ENCODE measurements at places on chromosomes 6 and 20. TPM values are rescaled to one million over a fixed set of nuclear protein-coding genes. Genes with fewer than 3 reads are reported as not detected.
A peak's percentile ranks its signal among the peaks of the same experiment; 100 is the strongest.

LPA gene
- total RNA-seq: not detected

ACSS1 gene
- 124 TPM for total RNA-seq

STX11 gene
- total RNA-seq: 3.0 TPM

- DNase-seq: no peak
Observed at GRCh38 chr20:36063916-36064657, 90.5 kb upstream of the EPB41L1 start.

PRL gene
- total RNA-seq: not detected

- DNase-seq: no peak
Observed at GRCh38 chr6:143356101-143356880, 94.2 kb downstream of the ADAT2 start.

STMND1 gene
- total RNA-seq: not detected

TAGAP gene
- total RNA-seq: 3.9 TPM

PLN gene
- total RNA-seq: 28.9 TPM

LRRC73 gene
- total RNA-seq: not detected

GRCh38 chr6:85865420-85866369 lies 223.0 kb upstream of the SYNCRIP start:
- no peak for DNase-seq

PDE10A gene
- 0.35 TPM for total RNA-seq

- no peak for DNase-seq
Observed at GRCh38 chr20:44572551-44573500, 9.6 kb upstream of the PKIG start.

SNX21 gene
- 94.9 TPM for total RNA-seq

DNA sequence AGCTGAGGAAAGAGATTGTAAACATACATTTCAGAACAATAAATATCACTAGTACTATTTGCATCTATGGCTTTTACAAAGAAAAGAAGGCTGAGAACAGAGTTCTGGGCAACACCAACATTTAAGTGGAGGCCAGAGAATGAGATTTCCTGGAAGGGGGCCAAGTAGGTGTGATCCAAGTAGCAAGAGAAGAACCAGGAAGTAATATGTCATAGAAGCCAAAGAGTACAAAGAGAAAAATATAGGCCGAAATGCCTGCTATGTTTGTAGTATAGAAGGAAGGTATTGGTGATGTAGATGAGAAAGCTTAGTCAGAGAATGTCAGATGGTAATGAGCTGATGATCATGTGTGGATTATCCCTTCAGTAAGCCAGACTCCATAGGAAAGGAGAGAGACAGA lies 94.5 kb downstream of the PERP start:
- DNase-seq: no peak

- no peak for DNase-seq
Observed at GRCh38 chr20:45897692-45898091, 6.6 kb downstream of the CTSA start.

MAFB gene
- total RNA-seq: 16.6 TPM

- no peak for DNase-seq
Observed at GRCh38 chr20:13841206-13841605, 56.4 kb downstream of the NDUFAF5 start.

KCNK5 gene
- total RNA-seq: 120 TPM

DNA sequence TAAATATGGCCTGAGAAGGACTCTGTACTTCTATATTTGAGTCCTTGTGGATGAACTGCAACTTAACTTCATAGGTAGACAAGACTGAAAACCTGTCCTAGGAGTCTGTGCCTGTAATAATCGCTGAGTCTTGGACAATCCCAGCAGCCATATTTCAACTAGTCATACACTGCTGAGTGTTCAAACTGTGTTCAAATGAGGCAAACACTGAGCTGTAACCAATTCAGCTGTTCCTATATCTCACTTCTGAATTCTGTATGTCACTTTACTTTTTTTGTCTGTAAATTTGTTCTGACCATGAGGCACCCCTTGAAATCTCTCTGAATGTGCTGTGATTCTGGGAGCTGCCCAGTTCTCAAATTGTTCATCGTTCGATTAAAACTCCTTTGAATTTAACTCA lies 72.4 kb downstream of the FOXF2 start:
- no peak for DNase-seq

DNA sequence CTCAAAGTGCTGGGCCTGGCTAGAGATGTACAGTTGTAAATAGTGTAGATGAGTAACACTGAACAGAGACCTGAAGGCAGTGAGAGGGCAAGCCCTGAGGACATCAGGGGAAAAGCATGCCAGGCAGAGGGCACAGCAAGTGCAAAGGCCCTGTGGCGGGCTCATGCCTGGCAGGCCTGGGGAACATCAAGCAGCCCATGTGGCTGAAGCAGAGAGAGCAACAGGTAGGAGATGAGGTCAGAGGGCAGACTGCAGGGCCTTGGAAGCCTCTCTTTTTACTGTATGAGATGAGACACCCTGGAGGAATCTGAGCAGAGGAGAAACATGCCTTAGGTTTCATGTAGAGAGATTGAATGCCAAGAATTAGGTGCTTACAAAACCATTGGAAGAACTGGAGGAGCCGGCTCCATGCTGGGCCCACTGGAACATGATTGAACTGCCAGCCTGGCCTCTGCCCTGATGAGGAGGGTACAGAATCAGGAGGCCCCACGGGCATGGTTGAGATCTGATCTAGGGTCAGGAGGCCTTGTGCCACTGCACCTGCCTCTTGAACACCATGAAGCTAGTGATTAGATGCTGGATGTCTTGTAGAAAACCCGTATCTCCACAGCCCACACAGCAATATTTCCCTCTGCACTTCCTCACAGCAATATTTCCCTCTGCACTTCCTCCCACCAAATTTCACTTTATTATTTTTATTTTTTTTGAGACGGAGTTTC lies 5.9 kb upstream of the HMGA1 start:
- no peak for DNase-seq

DNA sequence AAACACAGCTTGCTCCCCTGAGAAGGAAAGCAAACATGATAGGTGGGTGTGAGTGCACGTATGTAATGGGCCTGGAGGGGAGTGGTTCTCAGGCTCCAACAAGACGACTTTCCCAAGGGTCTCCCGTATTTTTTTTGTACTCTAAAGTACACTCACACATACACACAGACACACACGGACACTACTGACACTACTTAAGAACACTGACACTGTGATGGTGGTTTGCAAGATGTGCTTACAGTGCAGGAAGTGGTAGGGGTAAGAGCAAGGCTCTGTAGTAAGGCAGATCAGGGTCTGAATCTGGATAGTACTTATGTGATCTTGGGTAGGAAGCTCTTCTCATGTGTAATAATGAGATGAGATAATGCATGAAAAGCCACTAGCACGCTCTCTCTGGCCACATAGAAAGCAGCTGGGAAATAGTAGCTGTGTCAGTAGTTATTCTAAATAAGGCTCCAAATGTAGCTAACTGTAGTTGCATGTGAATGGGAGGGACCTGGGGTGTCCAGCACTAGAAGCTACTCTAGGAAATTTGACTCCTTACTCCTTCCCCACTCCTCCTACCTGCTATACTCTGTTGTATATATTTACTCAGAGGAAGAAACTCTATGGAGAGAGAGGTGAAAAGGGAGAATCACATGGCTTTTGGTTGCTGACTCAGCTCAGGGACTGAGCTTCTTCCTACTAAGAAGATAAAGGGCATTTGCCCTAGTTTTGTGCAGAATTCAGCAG lies 8.4 kb upstream of the ZBTB24 start:
- no peak for DNase-seq

GRCh38 chr6:144898052-144898689 lies 613.0 kb downstream of the UTRN start:
- DNase-seq: no peak

- no peak for DNase-seq
Observed at GRCh38 chr20:25187220-25187619, 8.3 kb upstream of the ENTPD6 start.

EYA4 gene
- 0.19 TPM for total RNA-seq

DNA sequence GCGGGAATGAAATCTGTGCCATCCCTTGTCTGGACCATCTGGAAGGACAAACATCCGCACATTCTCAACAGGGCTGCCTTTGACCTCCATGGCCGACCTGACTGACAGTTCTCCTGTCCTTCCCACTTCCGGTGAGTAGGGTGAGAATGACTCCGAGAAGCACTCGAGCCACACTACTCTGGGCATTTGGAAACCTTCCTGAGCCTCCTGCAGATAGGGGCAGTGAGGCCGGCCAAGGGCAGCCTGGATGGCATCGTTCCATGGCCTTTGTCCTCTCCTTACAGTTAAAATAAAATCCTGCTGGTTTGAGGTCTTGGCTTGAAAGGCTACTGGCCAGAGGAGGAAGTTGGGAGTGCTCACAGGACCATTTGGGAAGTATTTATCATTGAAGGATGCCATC lies 70.9 kb upstream of the QKI start:
- no peak for DNase-seq

SIRPD gene
- total RNA-seq: not detected

DNA sequence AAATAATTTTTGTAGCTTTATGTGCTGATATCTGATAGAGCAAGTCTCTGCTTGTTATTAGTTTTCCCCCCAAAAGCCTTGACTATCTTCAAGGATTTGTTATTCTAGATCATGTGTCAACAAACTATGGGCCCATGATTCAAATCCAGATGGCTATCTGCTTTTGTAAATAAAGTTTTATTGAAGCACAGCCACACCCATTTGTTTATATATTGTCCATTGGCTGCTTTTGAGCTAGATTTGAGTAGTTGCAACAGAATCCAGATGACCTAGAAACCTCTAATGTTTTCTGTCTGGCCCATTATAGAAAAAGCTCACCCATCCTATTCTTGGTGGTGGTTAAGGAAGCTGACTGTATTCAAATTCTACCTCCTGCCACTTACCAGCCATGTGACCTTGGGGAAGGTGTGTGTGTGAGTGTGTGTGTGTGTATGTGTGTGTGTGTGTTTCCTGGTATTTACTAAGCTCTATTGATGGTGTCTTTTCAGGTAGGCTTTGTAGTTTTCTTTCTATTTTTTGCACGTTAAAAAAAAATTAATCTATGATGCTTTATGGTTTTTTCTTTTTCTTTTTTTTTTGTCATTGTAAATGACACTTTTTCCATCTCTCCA lies 1.3 kb upstream of the GTSF1L start:
- no peak for DNase-seq

DNA sequence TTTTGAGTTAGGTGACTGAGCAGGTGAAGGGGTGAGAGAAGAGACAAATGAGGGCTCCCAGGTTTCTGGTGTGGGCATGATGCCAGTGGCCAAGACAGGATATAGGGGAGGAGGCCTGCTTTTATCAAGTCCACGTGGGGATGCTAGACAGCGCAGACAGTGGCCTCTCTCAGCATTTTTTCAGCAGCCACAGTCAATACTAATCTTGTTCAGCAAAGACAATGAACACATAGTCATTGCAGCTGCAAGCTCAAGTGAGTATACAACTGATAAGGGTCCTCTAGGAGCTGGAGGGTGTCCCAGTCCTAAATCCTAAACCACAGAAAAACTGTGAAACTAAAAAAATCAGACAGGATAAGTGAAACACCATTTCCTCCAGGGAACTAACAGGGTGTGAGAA lies 48.6 kb downstream of the UQCC1 start:
- DNase-seq: no peak

LTB gene
- total RNA-seq: not detected

GRCh38 chr20:61525781-61526431 lies 273.8 kb downstream of the CDH4 start:
- no peak for DNase-seq

GRCh38 chr20:44615876-44616603 lies 33.7 kb downstream of the PKIG start:
- no peak for DNase-seq

DNA sequence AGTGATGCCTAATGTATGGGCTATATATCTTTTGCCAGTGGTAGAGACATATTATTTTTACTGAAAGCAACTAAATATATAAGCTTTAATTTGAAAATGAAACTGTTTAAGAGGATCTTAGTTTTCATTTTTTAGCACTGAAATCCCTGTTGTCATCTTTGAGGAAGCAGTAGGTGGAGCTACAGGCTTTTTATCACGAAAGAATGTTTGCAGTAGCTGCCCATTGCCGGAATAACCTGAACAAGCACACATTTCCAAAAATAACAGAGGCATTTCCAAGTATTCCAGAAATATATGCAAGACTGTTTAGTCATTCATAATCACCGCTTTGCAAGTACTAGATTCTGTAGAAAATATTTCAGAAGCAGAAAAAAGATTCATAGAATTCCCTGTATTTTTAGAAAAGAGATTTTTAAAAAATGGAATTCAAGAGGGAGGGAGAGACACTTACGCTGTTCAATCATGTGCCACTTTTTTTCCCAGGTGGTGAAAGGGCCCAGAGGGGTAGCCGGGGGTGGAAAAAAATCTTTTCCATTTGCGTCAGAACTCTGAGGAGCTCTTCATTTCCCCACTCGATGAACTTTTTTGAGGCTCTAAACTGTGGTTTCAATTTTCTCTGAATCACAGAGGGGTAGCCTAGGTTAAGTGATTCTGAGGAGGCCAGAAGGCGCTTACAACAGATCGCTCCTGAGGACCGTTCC lies 142.5 kb upstream of the FERMT1 start:
- DNase-seq: no peak

- no peak for DNase-seq
Observed at GRCh38 chr6:131268303-131268702, 133.0 kb downstream of the AKAP7 start.

- peak; percentile 34 for DNase-seq
Observed at GRCh38 chr6:169986171-169986847, 234.9 kb downstream of the ERMARD start.

TDP2 gene
- 403 TPM for total RNA-seq

TAB2 gene
- total RNA-seq: 48.2 TPM

GRCh38 chr6:114432400-114432799 lies 89.6 kb upstream of the HS3ST5 start:
- DNase-seq: no peak

DNA sequence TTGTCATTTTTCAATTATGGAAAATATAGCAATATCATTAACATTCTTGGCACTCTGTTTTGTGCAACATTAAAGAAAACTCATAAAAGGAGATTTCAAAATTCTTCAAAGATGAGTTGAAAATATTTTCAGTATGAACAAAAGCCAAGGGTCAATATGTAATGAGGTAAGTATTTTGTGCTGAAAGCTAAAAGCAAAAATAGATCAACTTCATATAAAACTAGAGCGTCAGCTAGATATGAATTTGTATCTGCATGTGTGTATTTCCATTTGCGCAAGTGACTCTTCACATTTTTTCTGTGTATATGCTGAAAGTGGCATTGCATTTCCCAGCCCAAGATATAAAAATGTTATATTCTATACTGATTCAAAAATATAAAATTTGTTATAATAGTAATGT lies 492.1 kb upstream of the EYS start:
- DNase-seq: no peak

All from Peyer's patch (tissue), 4 donors.